ENCODE measurements at places on chromosomes 11 and 22. TPM values are rescaled to one million over a fixed set of nuclear protein-coding genes. Genes with fewer than 3 reads are reported as not detected.

Gene ASRGL1
- not detected for total RNA-seq

- H3K27ac ChIP-seq = no peak overlapping the region
- H3K4me1 ChIP-seq = no peaks in the 10 kb centered on the region
- no peaks in the 10 kb centered on the region for H3K27me3 ChIP-seq
- no peaks in the 10 kb centered on the region for H3K36me3 ChIP-seq
Measured at GRCh38 chr22:25393121-25393805, 171.2 kb upstream of the GRK3 start.

DNA sequence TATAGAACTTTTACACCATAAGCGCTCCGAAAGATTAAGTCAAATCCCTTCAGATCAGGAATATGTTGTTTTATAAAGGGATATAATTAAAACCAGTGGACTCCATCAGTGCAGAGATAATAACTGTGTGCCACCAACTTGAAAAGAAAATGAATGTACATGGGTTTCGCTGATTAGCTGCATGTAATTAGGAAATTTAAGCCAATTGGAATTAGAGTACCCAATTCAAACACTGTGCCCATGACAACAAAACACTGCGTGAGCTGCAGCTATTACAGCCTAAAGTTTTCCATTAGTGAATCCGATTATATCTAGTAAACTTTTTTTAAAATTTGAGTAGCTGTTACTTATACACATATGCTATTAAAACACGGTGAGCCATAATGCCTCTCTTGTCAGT is 392.3 kb upstream of the ARHGAP42 start:
- H3K27me3 ChIP-seq = no peaks in the 10 kb centered on the region
- no peak overlapping the region for H3K4me3 ChIP-seq
- no peak overlapping the region for H3K27ac ChIP-seq
- H3K4me1 ChIP-seq = no peaks in the 10 kb centered on the region

GRCh38 chr11:12100841-12101242 is 9.5 kb upstream of the MICAL2 start:
- H3K4me3 ChIP-seq = no peak overlapping the region
- H3K27ac ChIP-seq = no peak overlapping the region
- no peaks in the 10 kb centered on the region for H3K4me1 ChIP-seq
- H3K36me3 ChIP-seq = no peaks in the 10 kb centered on the region
- DNase-seq = no peak

GRCh38 chr11:112477581-112478317 is 217.1 kb upstream of the PLET1 start:
- no peak for DNase-seq
- no peak overlapping the region for H3K27ac ChIP-seq
- H3K36me3 ChIP-seq = no peaks in the 10 kb centered on the region
- no peak overlapping the region for H3K4me3 ChIP-seq

DNA sequence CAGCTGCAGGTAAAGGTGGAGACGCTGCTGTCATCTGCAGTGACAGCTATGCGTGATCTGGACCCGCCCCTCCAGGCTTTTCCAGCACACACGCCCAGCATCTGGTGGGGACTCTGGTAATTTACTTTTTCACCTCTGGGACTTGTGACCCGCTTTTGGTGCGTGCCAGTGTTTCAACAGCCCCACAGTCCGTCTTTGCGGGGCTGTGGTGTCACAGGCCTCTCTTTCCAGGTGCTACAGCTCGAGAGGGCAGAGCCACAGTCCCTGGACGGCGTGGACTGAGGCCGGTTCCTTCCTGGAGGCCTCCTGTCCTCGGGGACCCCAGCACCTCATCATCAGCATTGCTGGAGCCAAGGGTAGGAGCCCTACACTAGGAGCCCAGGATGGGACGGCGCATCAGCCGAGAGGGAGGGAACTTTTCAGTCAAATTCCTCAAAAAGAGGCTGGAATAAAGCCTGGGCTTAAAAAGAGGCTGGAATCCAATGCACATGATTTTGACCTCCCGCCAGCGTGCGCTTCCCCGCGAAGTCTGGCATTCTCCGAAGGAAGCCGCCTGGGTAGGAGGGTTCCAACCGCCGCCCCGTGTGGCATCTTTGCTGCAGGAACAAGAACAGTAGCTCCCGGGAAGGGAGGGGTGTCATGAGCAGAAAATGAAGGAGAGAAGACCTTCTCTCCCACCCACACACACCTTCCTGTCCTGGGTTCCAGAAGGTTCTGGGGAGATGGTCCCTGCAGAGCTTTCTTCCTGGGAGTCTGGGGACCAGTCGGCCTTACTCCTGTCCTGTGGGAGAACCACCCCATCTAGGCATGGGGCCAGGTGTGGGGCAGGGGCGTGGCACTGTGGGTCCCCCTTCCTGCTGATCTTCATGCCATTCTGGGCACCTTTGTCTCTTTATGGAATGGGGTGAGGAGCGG is 25.7 kb upstream of the KRTAP5-7 start:
- H3K36me3 ChIP-seq = peaks cover 12% of the 10 kb centered on the region
- no peaks in the 10 kb centered on the region for H3K4me1 ChIP-seq
- no peak overlapping the region for H3K27ac ChIP-seq

DNA sequence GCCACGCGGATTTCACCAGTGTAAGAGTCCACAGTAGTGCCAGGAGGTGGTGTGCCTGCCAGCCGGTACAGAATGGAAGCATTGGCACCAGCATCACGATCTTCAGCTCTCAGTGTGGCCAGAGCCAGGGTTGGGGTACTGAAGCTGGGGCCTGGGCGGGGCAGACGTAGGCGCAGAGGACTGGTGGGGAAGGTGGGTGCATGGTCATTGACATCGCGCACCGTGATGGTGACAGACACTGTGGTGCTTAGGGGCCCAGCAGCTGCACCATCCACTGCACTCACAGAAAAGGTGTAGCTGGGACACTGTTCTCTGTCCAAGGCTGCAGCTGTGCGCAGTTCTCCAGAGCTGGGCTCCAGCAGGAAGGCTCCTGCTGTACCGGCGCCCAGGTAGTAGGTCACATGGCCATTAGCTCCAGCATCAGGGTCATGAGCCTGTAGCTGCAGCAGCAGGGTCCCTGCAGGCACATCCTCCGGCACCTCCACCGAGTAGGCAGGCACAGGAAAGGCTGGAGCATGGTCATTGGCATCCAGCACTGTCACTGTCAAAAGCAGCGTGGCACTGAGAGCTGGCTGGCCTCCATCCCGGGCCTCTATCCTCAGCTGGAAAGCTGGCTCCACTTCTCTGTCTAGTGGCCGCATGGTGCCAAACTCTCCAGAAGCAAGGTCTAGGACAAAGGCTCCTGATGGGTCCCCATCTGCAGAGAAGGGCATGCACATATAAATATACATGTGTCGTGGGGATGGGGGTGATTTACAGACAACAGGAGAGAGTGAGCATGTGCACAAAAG is 7.9 kb upstream of the TPP1 start:
- H3K4me3 ChIP-seq = no peak overlapping the region
- no peaks in the 10 kb centered on the region for H3K27me3 ChIP-seq
- H3K4me1 ChIP-seq = peaks cover 4% of the 10 kb centered on the region
- no peak overlapping the region for H3K27ac ChIP-seq
- no peak for DNase-seq

Gene ZW10
- total RNA-seq = 11.4 TPM

DNA sequence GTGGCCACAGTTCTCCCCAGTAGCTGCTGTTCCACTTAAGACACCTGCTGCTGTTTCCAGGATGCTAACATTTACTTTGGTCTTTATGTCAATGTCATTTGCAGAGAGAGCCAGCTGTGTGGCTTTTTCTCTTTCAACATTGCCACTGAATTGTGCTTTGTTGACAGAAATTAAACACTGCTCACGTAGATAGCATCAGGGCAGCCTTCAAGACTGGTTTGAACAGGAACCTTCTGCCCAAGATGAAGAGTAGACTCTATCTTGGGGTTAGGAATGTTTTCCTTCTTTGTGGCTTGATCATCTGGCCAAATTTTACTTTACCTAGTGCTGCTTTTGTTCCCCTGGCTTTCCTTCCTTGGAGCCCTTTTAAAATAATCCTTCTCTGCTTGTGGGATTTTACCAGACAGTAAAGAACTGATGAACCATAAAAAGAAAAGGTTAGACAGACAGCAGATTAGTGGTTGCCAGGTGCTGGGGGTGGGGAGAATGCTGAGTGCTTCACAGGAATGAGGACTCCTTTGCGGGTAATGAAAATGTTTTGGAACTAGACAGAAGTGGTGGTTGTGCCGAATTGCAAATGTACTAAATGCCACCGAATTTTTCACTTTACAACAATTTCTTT is 22.7 kb upstream of the XBP1 start:
- no peaks in the 10 kb centered on the region for H3K27me3 ChIP-seq
- DNase-seq = no peak
- peaks cover 16% of the 10 kb centered on the region for H3K4me1 ChIP-seq
- no peak overlapping the region for H3K27ac ChIP-seq
- no peaks in the 10 kb centered on the region for H3K36me3 ChIP-seq

GRCh38 chr11:117945047-117945810 is 16.0 kb upstream of the TMPRSS13 start:
- no peak overlapping the region for H3K27ac ChIP-seq
- peaks cover 6% of the 10 kb centered on the region for H3K4me1 ChIP-seq
- no peaks in the 10 kb centered on the region for H3K27me3 ChIP-seq
- no peak overlapping the region for H3K4me3 ChIP-seq
- H3K36me3 ChIP-seq = no peaks in the 10 kb centered on the region
- DNase-seq = no peak

DNA sequence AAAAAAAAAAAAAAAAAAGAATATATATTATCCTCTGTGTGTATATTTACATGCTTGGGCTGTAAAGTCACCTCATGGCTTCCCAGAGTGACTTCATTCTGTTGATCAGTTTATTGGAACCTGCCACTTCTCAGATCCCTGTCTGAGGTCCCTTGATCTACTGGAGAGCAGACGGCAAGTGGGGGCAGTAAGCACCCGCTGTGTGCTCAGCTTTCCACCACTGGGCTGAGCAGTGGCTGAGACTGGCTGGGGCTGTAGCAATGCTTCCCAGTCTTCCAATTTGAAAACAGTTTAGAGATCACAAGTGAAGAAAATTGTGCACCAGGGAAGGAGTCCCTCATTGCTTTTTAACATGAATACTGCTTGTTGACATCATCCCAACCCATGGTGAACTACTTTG is 6.9 kb upstream of the RBM4B start:
- no peaks in the 10 kb centered on the region for H3K27me3 ChIP-seq
- no peaks in the 10 kb centered on the region for H3K36me3 ChIP-seq
- no peak overlapping the region for H3K27ac ChIP-seq
- peaks cover 4% of the 10 kb centered on the region for H3K4me1 ChIP-seq
- no peak for DNase-seq
- H3K4me3 ChIP-seq = no peak overlapping the region

GRCh38 chr11:57313788-57314135 is 11.0 kb downstream of the TNKS1BP1 start:
- no peaks in the 10 kb centered on the region for H3K4me1 ChIP-seq
- H3K27me3 ChIP-seq = no peaks in the 10 kb centered on the region
- H3K36me3 ChIP-seq = peaks cover 5% of the 10 kb centered on the region
- H3K4me3 ChIP-seq = no peak overlapping the region
